ENCODE measurements at places on chromosomes 1 and 21.

DNA sequence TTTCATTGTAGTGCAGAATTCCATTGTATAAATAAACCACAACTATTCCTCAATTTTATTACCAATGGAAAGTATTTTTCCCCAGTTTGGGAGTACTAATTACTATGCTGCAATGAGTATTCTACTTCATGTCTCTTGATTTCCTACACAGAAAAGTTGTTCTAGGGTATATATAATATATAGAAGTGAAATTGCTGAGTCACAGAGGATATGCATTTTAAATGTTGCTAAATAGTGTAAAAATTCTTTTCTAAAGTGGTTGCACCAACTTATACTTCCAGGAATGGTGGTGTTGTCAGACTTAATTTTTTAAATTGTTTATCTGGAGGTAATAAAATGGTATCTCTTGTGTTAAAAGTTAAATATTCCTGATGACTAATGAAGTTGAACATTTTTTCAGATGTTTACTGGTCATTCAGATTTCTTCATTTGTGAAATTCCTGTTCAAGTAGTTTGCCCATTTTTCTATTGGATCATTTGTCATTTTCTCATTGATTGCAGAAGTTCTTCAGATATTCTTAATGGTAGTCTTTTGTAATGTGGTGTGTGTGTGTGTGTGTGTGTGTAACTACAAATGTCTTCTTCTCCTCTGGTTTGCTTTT lies 19.1 kb upstream of the MYOG start:
- no peak for DNase-seq

DNA sequence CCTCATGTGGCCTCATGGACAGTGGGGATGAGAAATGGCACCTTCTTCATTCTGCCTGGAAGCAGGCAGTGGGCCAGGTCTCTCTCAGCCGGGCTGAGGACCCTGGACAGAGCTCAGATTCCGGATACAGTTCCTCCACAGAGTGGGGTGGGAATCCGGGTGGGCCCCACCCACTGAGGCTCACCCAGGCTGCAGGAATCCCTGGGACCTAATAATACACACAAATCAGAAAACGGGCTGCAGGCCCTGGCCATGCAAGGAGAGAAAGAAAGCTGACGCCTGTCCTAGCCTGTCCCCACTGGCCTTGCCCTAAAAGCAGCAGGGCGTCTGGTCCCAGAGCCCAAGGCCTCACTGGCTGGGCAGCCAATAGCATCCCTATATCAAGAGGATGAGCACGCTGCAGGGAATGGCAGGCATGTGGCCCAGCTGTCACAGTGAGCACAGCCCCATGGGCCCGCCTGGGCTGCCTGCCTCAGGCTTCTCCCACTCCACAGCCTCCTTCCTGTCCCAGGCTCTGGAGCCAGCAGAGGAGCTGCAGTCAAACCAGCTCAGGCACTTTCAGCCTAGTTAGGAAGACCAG lies 25.3 kb downstream of the ACTA1 start:
- no peak for DNase-seq

- no peak for DNase-seq
Observed at GRCh38 chr1:121538943-121539575, 354.3 kb downstream of the SRGAP2C start.

DNA sequence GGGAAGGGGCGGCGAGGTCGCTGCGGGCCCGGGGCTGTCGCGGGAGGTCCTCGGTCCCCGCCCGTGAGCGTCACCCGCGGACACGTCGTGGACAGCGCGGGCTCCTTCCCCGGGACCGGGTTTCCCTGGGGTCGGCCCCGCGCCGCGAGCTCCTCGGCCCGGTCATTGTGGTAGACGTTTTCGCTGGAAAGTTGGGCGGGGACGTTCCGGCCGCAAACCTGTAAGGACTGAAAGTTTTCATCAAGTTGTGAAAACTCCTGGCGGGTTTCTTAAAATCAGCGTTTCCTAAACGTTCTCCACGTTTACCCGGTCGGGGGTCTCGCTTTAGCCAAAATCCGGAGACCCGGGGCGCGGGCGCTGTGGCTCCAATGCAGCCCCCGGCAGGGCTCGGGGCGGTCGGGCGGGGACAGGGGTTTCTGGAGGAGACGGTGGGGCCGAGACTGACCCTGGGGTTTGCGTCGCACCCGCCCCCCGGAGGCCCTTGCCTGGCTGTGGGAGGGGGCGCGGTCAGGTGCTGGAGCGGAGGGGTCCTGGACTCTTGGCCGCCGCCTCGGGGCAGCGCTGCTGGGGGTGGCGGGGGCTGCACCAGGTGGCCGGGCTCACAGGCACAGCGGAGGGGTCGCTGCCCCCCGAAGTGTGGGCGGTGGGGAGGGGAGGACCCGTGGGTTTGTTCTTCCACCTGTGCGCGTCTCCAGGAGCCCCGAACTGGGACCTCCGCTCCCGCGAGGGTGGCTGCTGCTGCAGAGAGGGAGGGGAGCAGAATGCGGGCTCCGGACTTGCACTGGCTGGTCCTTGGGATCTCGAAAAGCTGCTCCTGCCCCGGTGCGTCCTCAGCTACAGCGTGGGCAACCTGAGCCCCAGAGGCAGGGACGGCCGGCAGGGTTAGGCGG lies 827 bp downstream of the PRKCZ start:
- DNase-seq = no peak

DNA sequence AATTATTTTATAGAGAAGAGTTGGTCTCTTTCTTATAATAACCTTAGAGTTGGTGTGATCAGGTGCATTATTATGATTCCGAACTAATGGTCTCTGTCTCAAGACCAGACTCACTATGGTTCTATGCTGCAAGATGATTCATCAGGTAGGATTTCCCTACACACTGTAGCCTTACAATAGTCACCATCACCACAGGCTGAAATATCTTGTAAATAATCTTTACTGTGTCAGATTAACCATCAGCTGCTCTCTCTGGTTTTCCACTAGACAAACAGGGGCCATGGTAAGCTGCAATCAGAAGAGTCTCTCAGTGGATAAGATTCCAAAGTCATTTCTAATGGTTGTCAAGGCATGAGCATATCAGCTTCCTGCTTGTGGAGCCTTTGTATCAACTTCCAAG lies 4.4 kb upstream of the GBP4 start:
- no peak for DNase-seq

DNA sequence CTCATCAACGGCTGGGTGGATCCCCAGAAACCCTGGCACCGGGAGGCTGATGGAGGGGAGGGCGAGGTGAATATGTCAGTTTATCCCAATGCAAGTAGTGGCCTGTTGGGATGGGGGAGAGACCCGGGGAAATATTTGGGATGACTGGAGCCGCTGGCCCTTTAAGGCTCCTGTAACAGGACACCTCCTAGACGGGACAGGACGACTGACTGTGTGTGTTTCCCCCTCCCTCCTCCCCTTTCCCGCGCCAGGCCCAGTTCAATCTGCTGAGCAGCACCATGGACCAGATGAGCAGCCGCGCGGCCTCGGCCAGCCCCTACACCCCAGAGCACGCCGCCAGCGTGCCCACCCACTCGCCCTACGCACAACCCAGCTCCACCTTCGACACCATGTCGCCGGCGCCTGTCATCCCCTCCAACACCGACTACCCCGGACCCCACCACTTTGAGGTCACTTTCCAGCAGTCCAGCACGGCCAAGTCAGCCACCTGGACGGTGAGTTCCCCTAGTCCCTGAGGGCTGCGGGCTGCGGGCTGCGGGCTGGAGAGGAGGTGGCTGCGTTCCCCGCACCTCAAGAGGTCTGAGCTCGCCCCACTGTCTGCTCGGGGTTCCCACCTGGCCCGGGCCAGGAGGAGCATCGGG lies 44.8 kb upstream of the CCDC27 start:
- no peak for DNase-seq

DNA sequence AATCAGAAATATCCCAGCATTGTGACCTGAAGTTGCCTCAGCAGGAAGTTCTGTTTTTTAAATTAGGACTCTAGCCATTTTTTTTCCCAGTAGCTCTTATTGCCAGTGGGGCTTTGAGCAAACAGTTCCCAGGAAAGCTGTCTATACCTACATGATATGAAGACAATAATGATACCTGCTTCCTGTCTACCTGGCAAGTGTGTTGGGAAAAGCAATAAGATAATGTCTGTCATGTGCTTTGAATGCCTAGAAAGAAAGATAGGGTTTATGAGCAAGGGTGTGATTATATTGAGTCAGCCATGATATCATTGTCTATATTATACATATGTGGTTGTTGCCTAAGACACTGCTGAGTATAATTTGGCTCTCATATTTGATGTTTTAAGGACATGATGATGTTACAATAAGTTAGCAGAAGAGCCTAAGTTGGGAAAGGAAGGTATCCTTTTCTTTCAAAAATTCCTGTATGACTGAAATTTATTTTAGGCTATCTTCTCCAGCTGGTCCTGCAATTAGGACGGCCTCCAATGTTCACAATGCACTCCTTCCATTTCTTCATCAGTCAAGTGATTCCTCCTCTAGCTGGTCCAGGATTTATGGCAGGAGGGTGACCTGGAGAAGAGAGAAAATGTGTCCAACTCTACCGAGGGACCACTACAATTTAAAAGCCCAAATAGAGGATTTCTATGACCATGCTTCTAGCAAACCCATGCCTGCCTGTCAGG lies 99.6 kb upstream of the CDC42BPA start:
- DNase-seq = no peak

DNA sequence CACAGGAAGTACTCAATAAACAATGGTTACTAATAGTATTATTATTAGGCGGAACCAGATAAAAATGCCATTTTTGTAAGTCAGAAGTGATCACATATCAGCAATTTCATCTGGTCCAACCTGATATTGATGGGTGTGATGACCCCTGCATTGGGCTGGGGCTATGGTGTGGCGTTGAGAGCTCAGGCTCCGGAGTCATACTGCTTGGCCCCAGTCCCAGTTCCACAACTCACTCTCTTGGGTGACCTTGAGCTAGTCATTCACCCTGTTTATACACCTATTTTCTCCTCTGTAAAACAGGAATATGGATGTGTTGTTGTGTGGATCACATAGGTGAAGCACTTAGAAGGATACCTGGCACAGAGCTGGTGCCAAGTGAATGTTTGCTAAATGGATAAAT lies 229.4 kb upstream of the POU3F1 start:
- DNase-seq = no peak

DNA sequence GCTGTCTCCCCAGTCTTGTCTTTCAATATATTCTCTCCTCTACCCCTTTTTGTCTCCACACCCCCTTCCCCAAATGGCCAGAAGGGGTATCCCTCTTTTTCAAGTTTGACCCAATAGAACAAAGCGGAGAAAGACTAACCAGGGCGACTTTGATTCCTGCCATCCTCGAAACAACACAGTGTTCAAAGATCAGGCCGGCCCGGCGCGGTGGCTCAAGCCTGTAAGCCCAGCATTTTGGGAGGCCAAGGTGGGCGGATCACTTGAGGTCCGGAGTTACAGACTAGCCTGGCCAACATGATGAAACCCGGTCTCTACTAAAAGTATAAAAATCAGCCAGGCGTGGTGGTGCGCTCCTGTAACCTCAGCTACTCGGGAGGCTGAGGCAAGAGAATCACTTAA lies 77.0 kb upstream of the IFNAR2 start:
- no peak for DNase-seq

GRCh38 chr1:223348439-223348838 lies 15.5 kb downstream of the SUSD4 start:
- no peak for DNase-seq

DNA sequence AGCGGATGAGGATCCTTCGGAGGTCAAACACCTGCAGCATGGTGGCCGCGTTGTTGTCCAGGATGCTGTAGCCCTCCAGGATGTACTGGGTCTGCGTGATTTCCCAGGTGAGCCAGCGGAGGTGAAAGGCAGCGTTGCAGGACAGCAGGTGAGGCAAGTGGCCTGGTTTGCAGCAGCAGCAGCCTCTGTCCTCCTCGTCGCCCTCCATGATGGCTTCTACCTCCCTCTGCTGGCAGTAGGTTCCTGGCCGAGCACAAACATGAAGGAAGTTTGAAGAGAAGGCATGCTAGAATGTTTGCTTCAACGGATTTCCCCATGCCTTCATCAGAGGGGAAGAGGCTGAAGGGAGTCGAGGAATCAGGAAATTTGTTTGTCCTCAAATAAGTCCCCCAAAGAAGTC lies 74.7 kb downstream of the NTPCR start:
- no peak for DNase-seq

All from stimulated activated CD8-positive, alpha-beta memory T cell treated with anti-CD3 and anti-CD28 coated beads, Interleukin-15, amount 100 ng/mL, for 4 hours (primary cell).